ENCODE measurements at places on chromosomes 11 and 22.

DNA sequence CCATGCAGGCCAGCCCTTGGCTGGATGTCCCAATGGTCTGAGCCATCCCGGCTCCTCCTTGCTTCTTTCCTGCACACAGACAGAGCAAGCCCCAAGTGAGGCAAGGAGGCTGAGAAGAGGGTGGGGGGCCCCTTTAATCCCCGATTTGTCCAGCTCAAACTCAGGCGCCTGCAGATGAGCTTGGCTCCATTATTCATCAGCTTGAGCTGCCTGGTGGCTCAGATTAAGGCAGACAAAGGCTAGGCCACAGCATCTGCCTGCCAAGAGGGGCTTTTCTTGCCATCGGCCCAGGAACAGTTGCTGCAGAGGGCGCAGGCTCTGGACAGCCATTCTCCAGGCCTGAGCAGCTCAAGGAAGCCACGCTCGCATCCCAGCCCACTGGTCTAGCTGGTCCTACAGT lies 35.4 kb downstream of the LMO1 start:
- no peak for DNase-seq

- no peak for DNase-seq
Observed at GRCh38 chr11:90722552-90723190, 499.8 kb upstream of the CHORDC1 start.

GRCh38 chr11:22930816-22931594 lies 70.7 kb upstream of the CCDC179 start:
- DNase-seq: peak; percentile 10

DNA sequence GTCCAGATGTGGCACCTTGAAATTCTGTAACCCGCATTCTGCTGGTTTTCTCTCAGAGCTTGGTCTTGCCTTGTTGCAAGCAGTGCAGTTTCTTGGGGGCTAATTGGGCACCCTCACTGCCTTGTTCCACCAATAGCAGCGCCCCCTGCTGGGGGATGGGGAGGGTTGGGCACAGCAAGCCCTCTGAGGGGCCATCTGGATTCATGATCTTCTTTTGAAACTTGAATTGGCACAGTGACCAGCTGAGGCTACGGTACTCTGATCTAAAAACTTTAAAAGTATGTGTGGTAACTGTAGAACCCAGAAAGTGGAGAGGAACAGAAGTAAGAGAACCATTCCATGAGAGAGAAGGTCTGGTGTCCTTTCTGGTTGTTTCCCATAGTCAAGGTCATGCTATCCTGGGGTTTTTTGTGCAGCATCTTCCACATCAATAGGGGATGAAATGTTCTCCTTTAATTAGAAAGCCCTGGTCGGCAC lies 64.2 kb downstream of the MED15 start:
- peak; percentile 77 for DNase-seq

DNA sequence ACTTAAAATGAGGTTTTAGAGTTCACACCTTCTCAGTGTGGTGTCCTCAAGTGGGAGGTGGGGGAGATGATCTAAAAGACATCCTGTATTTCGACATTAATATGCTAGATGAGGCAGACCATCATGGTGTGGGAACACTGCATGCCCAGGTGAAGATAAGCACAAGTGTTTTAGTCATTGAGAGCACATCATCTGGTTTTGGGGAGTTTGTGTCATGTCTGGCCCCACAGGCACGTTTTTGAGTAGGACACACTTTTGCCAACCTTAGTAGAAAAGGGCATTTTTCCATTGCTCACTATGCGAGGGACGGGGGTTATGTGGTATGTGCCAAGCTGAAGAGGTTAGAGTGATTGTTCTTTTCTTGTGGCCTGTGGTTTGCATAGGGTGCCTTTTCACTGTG lies 189.3 kb downstream of the DBX1 start:
- DNase-seq: no peak

DNA sequence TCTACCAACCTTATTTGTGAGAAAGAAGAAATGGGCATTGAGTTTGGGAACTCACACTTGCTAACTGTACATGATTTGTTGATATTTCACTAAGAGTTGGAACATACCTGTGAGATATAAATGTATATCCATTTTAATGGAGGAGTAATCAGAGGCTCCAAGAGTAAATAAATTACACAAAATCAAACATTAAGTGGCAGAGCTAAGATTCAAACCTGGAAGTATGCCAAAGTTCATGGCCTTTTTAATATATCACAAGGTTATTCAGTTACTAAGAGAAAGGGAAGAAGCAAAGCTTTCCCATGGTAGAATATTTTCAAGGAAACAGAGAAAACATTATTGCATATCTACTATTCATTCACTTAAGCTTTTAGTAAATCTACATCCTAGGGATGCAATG lies 1641.1 kb downstream of the FAM181B start:
- DNase-seq: no peak

GRCh38 chr11:128447233-128447632 lies 140.1 kb downstream of the ETS1 start:
- no peak for DNase-seq

DNA sequence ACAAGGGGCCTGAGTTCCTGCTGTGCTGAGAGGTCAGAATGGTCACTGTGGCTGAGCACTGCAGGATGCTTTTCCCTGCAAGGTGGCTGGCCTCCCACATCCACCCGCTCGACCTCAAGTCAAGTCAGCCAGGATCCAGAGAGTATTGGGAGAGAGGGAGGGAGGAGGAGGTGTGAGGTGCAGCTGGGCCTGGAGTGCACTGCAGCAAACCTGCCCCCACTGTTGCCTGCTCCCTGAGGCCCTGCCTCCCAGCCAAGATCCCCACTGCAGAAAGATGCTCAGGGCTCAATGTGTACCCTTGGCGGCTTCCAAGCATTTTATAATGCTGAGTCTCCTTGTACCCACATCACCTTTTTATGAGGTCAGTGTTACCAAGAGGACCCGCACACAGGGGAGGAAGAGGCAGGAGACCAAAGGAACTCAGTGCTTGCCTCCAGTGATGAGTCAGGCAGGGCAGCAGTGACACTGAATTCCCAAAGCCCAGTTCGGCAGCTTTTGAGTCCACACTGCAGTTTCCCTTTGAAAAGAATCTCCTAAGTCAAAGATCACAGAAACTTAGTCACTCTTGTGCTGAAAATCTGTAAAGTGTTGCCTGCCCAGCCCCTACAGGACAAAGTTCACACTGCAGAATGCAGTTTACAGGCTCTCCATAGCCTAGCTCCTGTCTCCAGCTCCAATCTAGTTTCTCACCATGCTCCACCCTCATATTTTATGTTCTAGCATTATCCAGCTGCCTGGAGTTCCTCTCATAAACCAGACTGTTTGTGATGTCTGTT lies 3.1 kb downstream of the ENDOD1 start:
- peak; percentile 40 for DNase-seq

DNA sequence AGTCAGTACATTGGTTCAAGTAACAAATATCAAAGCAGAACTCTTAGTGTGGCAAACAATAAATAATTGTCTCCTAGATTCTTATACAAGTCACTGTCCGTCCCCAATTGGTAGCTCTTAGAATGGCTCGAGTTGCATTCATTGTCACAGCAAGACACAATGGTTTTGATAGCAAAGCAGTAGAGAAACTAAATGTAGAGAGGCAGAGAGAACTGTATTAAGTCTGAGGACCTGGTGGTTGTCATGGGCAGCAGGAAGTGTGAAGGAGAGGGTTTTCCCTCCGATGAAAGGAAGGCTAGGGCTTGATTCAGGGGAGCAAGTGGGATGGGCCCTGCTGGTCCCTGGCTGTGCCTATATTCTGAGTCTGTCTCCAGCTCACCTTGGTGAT lies 36.6 kb downstream of the RCOR2 start:
- no peak for DNase-seq

DNA sequence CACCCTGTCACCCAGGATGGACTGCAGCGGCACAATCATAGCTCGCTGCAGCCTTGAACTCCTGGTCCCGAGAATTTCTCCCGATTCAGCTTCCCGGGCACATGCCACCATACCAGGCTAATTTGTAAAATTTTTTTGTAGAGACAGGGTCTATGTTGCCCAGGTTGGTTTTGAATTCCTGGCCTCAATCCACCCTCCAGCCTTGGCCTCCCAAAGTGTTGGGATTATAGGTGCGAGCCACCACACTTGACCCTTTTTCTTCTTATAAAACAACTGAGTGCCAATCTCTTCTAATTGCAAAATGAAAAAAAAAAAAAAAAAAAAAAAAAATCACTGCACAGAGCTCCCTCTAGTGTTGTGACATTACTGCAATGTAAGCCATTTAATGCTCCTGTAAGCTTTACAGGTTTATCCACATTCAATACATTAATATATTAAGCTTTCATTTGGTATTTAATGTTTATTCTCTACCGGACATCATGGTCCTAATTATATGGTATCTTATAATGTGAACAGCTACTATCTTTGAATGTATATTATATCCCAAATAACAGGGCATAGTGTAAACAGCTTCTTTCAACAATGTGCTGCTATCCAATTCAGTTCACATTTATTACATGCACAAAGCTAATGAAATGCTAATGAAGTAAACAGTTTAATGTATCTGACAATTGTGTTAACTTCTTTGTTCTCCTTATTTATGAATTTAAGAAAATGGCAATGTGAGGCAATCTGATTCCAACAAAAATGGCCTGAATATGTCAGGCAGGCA lies 44.6 kb downstream of the COPB1 start:
- peak; percentile 24 for DNase-seq

- DNase-seq: no peak
Observed at GRCh38 chr22:33821290-33821689, 99.0 kb downstream of the LARGE1 start.

GRCh38 chr22:35840302-35840739 lies 122.6 kb downstream of the APOL5 start:
- DNase-seq: no peak

DNA sequence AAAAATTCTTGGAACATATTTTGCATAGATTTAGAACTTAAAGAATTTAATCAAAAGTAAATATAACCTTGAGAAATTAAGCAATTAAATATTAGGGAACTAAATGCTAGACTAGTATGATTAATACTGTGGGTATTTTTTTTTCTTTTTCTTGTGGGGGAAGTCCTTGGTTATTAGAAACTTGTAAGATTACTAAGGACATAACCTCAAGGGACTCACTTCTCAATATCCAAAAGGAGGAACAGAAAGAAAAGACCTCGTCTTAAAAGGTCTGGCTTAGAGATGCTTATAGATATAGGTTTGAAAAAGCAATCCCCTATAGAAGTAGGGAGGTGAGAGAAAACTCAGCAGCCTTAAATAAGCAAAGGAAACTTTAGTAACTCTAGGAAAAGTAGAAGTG lies 368.5 kb downstream of the INSC start:
- no peak for DNase-seq

DNA sequence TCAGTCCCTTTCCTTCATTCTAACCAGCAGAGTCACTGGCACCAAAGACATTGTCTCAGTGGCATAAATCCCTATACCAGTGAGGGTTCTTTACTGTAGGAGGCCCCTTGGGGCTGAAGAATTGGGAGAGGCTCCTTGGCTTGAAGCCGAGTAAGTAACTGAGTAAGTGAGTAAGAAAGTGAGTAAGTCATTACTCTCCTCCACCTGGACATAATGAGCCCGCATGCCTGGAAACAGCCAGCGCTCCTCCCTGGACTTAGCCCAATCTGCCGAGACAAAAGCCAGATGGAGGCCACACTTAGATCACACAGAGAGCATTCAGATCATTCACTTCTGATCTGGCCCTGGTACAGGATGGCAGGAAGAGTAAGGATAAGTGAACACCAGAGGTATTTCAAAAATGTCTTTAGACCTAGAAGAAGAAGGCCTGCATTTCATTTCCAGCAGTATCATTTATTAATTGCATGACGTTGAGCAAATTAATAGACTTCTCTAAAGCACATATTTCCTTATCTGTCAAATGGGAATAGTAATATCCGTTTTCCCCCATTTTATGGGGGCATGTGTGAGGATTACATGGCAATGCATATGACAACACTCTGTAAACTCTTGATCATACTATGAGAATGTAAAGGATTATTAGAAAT lies 8.2 kb upstream of the MICAL3 start:
- DNase-seq: no peak

DNA sequence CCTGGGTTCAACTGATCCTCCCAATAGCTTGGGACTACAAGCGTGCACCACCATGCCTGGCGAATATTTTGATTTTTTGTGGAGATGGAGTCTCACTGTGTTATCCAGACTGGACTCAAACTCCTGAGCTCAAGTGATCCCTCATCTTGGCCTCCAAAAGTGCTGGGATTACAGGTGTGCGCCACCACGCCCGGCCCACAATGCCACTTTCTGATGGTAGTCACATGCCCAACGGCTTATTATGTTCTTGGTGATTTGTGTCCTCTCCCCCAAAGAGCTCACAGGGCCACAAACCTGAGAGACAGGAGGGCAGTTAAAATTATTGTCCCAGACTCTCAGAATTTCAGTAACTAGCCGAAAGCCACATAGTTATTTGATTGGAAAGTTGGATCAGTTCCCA lies 9.6 kb downstream of the GRIK4 start:
- no peak for DNase-seq

DNA sequence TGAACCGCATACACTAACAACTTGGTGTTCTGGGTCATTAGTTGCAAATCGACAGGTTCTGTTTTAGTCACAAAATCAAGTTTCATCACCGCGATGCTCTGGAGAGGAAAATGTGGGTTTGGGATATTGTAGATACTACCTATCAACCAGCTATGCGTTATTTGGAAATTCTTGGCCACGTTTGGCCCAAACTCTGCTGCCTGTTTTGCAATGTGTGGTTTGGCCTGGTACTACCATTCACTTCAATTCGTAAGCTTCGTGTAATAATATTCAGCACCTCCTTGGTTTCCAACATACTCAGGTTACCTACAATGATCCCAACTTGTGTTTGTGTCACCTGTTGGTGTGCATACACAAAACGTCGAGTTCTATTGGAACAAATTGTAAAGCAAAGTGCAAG lies 16.2 kb upstream of the ACER3 start:
- DNase-seq: no peak

- no peak for DNase-seq
Observed at GRCh38 chr11:69416762-69417698, 64.4 kb upstream of the LINC01488 start.

DNA sequence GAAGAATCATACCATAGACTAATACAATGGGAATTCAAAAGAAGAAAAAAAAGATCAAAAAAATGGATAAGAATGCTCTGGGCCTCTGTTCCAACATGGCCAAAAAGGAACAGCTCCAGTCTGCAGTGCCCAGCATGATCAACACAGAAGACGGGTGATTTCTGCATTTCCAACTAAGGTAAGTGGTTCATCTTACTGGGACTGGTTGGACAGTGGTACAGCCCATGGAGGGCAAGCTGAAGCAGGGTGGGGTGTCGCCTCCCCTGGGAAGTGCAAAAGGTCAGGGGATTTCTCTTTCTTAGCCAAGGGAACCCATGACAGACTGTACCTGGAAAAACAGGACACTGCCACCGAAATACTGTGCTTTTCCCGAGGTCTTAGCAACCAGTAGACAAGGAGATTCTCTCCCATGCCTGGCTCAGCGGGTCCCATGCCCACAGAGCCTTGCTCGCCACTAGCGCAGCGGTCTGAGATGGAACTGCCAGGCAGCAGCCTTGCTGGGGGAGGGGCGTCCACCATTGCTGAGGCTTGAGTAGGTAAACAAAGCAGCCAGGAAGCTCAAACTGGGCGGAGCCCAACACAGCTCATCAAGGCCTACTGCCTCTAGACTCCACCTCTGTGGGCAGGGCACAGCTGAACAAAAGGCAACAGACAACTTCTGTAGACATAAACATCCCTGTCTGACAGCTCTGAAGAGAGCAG lies 428.4 kb downstream of the MN1 start:
- DNase-seq: no peak

All from GM13977 (cell line).